ENCODE measurements at places on chromosomes 16 and 17.

GRCh38 chr17:72725433-72726068 is 366.9 kb downstream of the SLC39A11 start:
- peak; percentile 41 for DNase-seq

DNA sequence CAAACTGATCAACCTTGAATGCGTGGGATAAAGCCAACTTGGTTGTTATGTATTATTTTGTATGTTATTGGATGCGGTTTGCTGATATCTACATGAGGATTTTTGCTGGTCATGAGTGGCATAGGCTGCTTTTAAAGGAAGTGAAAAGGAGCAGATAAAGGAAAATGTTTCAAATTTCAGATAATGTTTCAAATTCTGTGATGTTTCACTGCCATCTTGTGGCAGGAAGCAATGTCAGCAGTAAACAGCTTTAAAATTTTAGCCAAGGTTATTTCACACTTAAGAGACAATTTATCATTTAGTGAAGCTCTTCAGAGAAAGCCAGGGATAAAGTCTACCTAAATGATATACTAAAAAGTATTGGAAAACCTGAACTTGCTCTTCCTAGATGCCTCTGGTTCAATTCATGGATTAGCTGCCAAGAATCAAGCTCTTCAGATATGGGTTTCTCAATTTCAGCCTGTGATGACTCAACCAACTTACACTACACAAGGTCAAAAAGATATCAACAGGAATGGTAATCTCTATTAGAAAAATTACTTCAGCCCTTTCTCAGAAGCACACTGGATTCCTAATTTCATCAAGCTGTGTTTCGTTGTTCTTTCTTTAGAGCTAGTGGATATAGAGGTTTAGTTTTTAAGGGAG is 136.0 kb upstream of the C17orf78 start:
- peak; percentile 11 for DNase-seq

- peak; percentile 44 for DNase-seq
These were observed 11.4 kb upstream of the MRPS23 start for GRCh38 chr17:57861000-57861789.

DNA sequence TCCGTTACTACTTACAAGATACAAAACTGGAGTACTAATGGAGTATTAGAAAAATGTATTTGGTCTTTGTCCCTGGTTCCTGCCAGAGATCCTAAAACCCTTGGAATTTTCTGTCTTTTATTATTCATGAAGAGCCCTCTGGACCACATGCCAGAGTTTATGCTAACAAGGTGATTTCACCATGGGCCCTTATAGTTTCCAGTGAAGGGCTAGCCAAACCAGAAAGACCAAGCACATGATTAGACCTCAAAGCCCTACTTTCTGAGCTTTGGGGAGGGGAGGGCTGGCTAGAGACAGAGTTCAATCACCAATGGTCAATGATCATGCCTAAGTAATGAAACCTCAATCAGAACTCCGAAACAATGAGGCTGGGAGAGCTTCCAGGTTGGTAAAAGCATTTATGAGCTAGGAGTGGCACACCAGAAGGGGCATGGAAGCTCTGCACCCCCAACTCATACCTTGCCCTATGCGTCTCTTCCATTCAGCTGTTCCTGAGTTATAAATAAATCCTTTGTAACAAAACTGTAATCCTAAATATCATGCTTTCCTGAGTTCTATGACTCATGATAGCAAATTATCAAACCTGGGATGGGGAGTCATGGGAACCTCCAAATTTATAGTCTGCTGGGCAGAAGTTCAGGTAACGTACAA is 10.4 kb downstream of the DCUN1D3 start:
- DNase-seq = no peak

GRCh38 chr17:33053676-33054075 is 62.0 kb downstream of the SPACA3 start:
- no peak for DNase-seq

- no peak for DNase-seq
These were observed 2.2 kb downstream of the ZNF688 start for GRCh38 chr16:30569281-30569680.

DNA sequence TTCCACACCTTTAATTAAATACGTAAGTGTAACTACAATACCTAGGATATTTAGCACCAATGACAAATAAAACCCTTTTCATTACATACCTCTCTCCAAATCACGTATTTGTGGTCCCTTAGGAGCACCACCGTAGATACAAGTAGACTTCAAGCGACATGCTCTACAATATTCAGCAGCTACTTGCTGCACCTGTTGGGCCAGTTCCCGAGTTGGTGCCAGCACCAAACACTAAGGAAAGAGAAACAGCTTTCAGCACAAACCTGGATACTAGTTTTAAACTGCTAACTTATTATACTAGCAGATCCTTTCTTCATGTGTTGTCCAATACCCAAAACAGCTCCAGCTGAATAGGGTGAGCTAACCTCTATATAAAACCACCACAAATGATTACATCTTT is 2.7 kb downstream of the DDX5 start:
- DNase-seq = no peak

GRCh38 chr16:21598701-21599121 is 666 bp upstream of the METTL9 start:
- DNase-seq = no peak

GRCh38 chr17:51761105-51761504 is 397.4 kb downstream of the CA10 start:
- DNase-seq = no peak

GRCh38 chr16:29230671-29231096 is 175.8 kb downstream of the NPIPB11 start:
- no peak for DNase-seq

- no peak for DNase-seq
These were observed 120.5 kb downstream of the ZNF778 start for GRCh38 chr16:89337965-89338364.

GRCh38 chr17:4405038-4405669 is 28.6 kb upstream of the SPNS3 start:
- no peak for DNase-seq

DNA sequence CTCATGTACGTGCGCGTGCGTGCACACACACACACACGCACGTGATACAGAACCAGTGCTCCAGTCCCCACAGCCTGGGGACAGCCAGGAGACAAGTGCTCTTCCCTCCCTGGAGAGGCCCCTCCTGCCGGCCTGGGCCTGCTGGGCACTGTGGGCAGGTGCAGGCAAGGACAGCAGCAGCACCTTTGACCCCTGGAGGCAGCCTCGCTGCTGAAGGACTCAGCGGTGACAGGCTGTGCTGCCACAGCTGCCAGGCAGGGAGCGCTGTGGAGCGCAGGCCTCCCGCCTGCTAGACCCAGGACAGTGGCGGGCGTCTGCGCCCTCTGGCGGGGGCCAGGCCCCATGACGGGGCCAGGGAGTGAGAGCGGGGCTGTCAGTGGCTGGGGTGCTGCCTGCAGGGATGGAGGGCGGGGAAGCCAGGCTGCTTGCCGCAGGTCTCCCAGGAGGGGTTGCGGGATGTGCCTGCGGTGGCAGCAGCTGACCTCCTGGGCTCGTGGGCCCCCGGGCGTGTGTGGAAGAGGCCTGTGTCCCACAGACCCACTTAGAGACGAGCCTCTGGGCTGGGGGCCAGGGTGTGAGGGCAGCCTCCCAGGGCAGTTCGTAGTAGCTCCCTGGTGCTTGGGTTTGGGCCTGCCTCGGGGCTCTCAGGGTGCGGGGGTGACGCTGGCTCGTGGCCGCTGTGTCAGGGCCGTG is 63.5 kb upstream of the PVALEF start:
- DNase-seq = peak; percentile 42

- no peak for DNase-seq
These were observed 59.0 kb upstream of the MED9 start for GRCh38 chr17:17417718-17418181.

DNA sequence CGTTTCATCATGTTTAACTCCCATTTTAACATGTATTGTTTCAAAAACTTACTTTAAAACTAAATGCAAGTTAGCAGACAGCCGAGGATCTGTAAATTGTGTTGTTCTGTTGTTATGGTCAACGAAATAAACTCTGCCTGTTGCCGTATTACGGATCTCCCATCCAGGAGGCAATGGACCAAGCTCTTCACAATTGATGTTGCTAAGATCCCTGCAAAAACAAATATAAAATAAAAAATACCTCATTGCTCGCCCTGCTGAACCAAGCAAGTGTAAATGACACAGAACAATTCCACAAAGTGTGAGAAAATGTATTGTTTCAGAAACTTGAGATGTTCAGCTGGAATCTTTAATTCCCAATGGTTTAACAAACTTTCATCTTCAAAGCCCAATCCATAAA is 65.0 kb downstream of the CEP95 start:
- DNase-seq = no peak

DNA sequence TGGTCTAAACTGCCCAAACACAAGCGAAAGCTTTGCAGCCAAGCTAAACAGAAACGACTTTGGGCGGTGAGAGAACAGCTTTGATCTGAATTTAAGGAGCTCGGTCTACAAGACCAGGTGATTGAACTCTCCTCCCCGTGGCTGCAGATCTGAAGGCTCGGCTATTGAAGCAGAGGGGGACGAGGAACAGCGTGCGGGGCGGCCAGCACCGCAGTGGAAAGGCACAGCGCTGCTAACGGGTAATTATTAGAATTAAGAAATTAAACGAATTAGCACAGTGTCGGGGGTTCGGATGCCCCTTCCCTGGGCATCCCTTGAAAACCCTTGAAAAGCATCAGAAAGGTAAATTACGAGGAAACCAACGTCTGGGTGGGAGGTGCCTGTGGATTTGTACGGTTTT is 431 bp downstream of the TEKT3 start:
- DNase-seq = no peak

DNA sequence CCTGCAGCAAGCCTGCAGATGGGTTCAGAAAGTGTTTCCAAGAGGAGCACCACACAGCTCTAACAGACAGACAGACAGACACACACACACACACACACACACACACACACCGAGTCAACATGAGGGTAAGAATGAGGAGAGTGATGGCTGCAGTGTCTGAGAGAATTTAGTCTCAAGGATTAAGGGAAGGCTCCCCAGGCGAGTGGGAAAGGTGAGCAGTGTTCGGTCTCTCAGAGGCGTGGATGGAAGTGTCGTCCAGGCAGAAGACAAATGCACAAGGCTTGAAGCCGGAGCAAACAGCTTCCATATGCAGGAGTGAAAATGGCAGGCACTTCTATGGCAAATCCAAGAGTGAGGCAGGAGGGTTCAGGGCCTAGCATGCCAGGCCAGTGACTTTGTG is 770.1 kb downstream of the KCNJ18 start:
- DNase-seq = no peak

DNA sequence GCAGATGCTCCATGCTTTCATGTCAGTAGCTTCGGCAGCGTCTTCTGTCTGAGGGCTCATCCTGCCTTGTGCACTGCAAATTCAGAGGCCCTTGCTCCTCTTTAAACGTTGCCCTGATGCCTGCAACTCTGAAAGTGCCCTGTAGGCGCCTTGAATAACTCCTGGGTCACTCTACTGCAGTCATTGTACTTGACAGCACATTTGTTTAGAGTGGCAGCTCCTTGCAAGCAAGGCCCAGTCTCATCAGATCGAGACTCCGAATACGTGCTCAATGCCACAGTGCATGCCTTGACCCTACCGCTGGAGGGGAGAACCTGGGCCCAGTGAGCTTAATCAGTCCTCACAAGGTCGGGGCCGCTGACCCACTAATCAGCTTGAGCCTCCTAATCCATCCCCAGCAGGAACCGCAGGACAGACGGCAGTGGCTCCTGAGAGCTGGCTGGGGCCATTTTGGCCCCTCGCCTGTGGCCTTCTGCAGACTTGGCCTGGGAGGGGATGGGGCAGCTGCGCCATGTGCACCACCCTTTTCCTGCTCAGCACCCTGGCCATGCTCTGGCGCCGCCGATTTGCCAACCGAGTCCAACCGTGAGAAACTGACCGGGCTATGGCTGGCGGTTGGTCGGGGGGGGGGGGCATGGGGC is at the start of gene PRCD:
PRCD (plus strand) TSS at position 414 of the 641 bp plus-strand sequence; CDS start at position 512, 98 bp downstream.
- DNase-seq = no peak

DNA sequence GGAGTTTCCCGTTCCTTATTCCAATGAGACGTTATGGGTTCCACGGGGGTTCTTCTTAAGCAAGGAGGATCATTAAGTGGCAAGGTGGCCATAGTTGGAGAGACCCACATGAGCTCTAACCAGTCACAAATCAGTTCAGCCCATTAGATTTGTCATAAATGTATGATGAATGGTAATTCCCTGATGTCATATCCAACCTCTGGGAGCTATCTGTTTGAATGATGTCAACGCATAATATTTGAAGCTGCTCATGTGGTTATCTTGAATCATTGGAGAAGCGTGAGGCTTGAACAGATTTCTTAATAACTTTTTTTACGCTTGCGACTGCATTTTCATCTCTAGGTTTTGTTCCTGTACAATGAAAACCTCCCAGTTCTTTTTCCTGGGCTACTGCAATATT is 270.4 kb upstream of the EEF2KMT start:
- no peak for DNase-seq

GRCh38 chr16:11205754-11206581 is 50.0 kb downstream of the SOCS1 start:
- no peak for DNase-seq

DNA sequence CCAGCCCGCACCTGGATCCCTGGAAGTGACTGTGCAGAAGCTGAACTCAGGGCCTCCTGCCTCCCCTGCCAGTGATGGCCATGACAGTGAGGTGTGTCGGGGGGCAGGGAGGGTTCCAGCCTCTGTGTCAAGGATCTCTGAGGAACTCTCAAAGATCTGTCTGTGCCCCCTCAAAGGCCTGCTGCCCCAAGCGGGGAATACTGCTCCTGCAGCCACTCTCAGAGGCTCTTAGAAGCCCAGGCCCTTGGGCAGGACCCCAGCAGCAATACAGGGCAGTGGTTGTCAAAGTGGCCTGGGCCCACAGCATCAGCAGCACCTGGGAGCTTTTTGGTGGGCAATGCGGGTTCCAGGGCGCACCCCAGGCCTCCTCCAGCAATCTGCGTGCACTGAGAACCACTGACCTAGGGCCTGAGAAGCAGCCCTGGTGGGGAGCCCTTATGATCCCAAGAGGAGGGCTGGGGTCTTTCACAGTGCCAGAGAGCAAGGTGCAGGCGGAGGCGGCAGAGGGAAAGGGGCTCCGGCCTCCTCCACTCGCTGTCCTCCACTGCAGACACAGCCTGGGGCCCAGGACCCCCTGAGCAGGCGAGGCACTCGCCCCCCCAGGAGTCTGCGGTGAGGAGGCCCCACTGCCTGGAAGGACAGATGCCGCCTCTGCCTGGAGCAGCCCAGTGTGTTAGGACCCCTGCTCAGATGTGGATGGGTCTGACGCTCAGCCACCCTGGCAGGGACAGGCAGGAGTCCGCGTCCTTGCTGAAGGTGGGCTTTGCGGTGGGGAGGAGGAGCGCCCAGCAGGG is 42.1 kb downstream of the ENGASE start:
- no peak for DNase-seq

DNA sequence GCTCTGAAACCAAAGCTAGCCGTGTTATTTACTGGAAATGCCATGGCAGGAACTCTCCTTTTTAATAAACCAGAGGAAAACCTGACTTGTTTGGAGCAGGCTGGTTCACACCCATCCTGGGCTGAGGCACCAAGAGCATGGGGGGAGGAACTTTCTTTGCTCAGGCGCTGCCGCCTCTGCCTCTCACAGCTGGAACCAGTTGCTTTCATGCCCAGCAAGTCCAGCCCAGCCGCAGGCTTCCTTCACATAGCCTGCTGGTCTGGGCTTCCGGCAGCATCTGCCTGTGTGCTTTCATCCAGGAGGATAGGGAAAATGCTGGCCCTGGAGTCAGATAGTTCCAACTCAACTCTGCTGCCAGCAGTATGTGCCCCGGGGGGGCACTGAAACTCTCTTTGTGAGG is 88.1 kb upstream of the ASIC2 start:
- no peak for DNase-seq

- DNase-seq = no peak
These were observed 9.7 kb upstream of the RSKR start for GRCh38 chr17:28623696-28624095.

Data from astrocyte of the cerebellum (primary cell).